ENCODE measurements at places on chromosomes 1 and 21.

DNA sequence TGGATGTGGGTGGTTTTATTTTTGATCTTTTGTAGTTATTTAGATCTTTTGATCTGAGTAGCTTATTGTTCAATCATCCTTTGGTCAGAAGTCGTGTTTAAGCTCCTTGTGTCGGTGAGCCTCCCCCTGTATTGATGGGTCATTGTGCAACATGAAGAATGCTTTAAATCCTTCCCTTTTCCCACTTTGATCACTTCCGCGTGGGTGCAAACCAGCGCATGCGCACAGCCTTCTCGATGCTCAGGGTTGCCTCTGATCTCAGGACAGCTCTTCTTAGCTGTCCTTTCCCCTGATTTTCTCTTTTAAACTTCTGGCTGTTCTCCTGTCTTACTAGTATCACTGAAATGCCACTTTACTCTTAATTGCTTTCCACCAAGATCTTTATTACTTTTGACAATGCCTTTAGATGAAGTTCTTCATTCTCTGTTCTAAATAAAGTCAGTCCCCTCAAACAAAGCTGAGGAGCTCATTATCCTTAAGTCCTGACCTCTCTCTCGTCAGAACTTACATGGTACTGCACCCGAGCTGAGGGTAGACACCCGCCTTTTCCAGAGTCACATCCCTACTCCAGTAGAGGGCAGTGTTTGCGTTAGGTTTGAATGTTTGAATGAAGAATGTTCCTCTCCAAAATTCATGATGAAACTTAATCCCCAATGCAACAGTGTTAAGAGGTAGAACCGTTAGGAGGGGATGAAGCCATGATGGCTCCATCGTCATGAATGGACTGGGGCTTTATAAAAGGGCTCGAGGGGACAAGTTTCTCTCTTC, 547.9 kb upstream of the TMPRSS15 start:
- DNase-seq = no peak

- no peak for DNase-seq
Measured at GRCh38 chr1:87549738-87550137, 221.1 kb downstream of the LMO4 start.

GRCh38 chr1:39450956-39451606, 40.4 kb upstream of the BMP8A start:
- DNase-seq = no peak

GRCh38 chr1:112527266-112528010, 18.7 kb downstream of the WNT2B start:
- no peak for DNase-seq

- no peak for DNase-seq
Measured at GRCh38 chr1:212045981-212046380, 10.4 kb downstream of the DTL start.

DNA sequence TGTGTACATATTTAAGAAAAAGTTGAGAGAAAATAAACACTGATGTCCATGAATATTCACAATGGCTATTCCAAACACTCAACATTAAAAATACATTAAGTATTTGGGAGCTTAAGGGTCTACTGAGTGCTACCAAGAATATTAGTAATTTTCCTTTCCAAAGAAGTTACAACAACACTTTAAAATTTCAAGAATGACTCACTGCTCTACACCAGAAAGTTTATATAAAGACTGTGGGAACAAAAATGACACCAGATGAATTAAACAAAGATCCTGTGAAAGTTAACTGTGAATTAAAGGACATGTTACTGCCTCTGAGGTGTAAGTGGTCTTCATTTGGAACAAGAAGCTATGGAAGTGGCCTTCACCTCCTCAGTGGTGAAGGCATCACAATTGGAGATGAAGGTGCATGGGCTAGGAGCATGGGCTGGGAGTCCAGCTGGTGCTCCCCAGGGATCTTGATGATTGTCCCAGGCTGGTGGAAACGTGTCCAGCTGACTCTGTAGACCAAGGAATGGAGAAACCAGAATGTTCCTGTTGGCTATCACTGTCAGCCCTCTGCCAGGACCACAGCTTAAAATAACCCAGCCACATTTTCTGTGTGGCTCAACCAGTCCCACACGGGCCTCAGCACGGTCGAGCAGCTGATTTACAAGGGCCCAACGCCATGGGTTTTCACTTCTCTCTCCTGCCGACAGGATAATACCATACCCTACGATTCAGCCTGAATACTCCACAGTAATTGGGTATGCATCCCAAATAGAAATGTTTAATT, 28.8 kb downstream of the TAF5L start:
- no peak for DNase-seq

- DNase-seq = no peak
Measured at GRCh38 chr1:66532798-66533783, 862 bp upstream of the SGIP1 start.

DNA sequence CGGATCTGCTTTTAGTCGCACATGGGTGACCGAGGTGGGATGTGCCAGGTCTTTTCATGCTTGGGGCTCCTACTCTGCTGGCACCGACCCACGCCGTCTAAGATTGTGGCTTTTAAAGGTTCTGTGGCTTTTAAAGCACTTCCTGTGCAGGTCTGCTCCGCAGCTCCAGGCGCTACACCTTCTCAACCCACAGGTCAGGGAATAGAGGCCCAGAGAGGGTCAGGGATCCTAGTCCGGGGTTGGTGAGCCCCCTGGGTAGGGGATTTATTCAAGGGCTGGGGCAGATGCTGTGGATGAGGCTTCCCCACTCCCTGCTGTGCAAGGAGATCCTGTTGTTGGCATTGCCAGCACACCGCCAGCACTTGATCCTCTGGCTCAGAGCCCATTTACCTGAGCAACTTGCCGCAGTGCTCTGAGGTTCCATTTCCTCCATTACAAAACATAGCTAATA, 212.8 kb upstream of the RAB4A start:
- peak; percentile 2 for DNase-seq

DNA sequence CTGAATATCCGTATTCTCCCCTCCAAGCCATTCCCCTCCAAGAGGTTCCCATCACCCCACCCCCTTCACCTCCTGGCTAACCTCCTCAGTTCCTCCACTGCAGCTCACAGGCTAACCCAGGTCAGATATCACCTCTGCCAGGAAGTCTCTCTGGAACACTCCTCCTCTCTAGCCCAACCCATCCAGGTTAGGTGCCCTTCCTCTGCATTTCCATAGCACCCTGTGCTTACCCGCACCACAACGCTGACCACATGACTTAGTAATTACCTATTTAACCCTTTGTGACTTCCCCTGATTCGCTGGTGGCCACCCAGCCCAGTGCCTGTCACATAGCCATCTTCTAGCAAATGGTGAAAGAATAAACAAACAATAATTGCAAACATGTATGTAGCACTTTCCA, 49.5 kb upstream of the IFFO2 start:
- DNase-seq = no peak

GRCh38 chr1:25804244-25804963, 4.4 kb downstream of the SELENON start:
- no peak for DNase-seq

DNA sequence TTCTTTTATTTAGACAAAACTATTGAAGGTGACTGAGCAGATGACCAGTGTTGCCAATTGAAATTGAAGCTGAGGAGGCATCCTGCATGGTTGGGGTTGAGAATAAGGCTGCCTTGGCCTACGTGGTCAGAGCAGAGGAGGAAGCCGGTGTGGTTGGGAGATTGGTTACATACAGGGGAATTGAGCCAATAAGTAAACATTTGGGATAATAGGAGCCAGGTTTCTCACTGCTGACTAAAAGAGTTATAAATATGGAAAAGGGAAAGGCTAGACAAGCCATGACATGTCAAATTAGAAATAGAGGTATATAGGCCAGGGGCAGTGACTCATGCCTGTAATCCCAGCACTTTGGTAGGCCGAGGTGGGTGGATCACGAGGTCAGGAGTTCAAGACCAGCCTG, 15.8 kb downstream of the SNX7 start:
- DNase-seq = no peak

- DNase-seq = no peak
Measured at GRCh38 chr1:205543351-205544301, 39.2 kb downstream of the CDK18 start.

GRCh38 chr1:26745191-26745590, 42.6 kb upstream of the PIGV start:
- DNase-seq = no peak

GRCh38 chr1:188371295-188371806, 1542.6 kb downstream of the PLA2G4A start:
- no peak for DNase-seq

DNA sequence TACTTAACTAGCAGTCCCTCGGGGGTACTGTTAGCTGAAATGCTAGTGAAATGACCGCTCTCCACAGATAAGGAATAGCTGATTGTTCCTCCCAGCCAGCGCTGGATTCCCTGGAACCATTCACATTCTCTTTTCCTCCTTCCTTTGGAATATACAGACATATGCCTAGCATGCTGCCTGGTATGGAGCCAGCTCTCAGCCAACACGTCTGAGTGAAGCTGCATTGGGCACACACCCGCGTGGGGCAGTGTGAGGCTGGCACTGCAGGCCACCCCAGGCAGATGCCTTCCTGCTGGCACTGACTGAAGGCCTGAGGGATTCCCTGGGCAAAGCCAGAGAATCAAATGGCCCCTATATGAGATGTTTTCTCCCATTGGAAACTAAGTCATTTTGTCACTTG, 66.7 kb downstream of the TLR5 start:
- DNase-seq = no peak

- DNase-seq = no peak
Measured at GRCh38 chr1:90580176-90580575, 136.9 kb downstream of the BARHL2 start.

DNA sequence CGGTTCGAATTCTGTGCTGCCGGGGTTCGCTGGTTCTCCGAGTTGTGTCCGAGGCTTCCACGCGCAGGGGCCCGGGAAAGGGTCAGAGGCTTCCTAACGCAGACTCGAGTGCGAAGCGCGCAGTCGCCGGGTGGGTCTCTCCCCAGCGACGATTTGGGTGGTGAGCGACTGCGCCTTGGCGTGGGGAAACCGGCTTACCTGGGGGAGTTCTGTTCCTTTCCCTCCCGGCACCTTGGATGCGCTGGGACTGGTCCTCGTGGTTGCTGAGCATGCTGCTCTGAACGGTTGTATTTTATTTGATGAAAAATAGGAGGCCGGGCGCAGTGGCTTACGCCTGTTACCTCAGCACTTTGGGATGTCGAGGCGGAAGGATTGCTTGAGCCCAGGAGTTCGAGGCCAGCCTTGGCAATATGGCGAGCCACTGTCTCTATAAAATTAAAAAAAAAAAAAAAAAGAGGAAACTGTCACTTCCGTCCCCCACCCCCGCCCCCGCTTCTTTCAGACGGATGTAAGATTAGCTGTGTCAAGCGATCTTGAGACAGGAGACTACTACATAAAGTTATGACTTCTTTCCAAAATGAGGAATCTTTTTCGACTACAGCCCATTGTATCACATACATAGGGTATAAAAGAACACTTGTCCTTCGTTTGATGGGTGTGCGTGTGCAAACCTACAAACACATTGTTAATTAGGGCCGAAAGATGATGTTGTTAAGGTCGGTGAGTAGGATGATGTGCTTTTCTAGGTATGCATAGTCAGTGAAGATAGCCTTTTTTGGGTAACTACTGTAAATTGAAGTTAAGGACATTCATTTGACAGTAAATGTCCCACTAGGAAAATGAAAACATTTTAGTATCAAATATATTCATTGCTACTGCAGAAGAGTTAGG, at the start of gene CCDC18:
Gene CCDC18 (plus strand): TSS at position 2 of the 891 bp plus-strand sequence. CDS start 2,638 bp downstream, outside the sequence.
- peak; percentile 33 for DNase-seq

- DNase-seq = no peak
Measured at GRCh38 chr1:59163268-59164092, 133.4 kb upstream of the FGGY start.

DNA sequence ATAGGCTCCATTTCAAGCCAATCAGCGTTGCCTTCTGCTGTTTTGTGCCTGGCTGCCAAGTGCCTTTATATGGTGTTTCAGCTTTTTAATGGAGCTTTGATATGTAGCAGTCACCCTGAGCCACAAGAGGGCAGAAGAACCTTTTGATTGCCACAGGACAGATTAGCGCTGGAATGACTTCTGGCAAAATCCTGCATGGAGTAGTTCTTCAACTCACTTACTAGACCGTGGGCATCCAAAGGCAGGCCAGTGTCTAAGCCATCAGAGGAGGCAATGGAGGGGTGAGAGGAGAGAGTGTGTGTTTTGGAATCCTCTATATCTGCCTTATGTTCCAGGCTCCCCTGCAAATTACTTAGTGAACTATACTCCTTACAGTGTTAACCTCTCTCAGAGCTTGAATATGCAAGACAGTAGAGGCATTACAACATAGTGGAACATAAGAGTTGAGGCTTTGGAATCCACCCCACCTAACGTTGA, 56.2 kb downstream of the ST3GAL3 start:
- DNase-seq = peak; percentile 4

GRCh38 chr1:181178241-181178879, 89.9 kb downstream of the IER5 start:
- no peak for DNase-seq

DNA sequence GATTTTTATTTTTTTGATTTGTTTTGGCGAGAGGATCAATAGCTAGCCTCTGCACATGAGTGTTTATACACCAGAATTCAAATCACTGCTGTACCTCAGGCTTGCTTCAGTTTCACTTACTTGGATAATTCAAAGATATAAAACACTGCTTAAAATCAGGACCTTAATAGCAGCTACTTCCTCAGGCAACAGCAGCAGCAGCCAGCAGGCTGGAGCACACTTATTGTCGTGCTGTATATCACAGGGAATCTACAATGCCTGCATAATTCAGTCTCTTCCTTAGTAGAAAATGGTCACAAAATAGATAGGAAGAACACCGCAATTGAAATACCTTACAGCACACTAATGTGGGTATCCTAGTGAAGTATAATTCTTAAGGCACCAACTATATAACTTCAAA, 497.3 kb downstream of the NEGR1 start:
- DNase-seq = no peak

DNA sequence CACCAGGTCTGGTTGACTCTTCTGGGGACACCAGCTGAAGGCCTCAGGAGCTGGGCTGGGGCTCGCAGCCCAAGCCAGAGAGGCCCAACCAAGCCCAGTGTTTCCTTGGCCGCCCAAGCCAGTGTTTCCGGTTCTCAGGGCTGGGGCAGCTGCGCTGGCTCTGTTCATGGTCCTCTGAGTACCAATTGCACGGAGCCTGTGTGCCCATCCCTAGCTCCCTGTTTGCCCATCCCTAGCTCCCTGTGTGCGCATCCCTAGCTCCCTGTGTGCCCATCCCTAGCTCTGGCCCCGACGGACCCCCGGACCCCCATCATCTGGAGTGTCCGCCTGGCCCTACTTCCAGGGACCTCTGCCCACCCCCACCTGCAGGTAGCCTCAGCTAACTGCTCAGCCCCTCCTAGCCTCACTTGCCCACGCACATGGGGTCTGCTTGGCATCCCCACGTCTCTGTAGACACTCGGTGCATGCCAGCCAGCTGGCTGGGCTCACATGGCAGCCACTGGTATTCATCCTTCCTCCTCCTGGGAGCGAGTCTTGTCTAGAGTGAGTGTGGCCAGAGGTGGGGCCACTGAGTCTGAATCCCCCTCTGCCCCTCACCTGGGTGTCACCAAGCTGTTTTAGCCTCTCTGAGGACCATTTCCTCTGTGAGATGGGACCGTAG, 64.0 kb downstream of the WNT9A start:
- no peak for DNase-seq

GRCh38 chr1:54502342-54502741, 45.7 kb upstream of the ACOT11 start:
- no peak for DNase-seq

Data from stimulated activated CD8-positive, alpha-beta memory T cell treated with anti-CD3 and anti-CD28 coated beads, Interleukin-2, amount 100 ng/mL, for 1 hour (primary cell).